Astrocyte (in vitro differentiated cells and primary cell): ENCODE measurements at places on chromosomes 3 and 15. TPM values are rescaled to one million over a fixed set of nuclear protein-coding genes. Genes with fewer than 3 reads are reported as not detected.

- peak overlapping the region; percentile 98 for H3K4me3 ChIP-seq
- peak; percentile 13 for DNase-seq
- H3K4me1 ChIP-seq, result peaks cover 12% of the 10 kb centered on the region
Measured at GRCh38 chr3:15601046-15601398, 347 bp downstream of the HACL1 start.

Gene FBXL22
- total RNA-seq, result 0.34 and 0.43 TPM in 2 replicates

DNA sequence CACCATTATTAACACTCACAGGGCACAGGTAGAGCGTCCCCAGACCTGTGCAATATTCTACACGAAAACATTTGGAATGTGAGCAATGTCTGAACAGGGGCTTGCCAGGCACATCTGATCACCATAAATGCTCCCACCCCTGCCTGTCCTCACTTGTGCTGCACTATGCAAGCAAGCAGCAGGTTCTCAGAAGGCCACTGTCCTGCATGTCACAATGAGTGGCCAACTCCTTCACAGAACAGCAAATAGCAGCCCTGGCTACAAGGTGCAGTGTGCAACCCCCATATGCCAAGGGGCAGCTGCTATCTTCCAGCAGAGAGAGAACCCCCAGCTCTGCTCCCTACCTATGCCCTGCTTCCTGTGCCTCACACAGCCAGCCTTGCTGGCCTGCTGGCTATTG lies 32.6 kb downstream of the SEC22C start:
- no peaks in the 10 kb centered on the region for H3K4me1 ChIP-seq
- no peak overlapping the region for H3K27ac ChIP-seq
- H3K4me3 ChIP-seq, result no peak overlapping the region
- H3K27me3 ChIP-seq, result no peaks in the 10 kb centered on the region
- DNase-seq, result no peak
- peaks cover 21% of the 10 kb centered on the region for H3K36me3 ChIP-seq

DNA sequence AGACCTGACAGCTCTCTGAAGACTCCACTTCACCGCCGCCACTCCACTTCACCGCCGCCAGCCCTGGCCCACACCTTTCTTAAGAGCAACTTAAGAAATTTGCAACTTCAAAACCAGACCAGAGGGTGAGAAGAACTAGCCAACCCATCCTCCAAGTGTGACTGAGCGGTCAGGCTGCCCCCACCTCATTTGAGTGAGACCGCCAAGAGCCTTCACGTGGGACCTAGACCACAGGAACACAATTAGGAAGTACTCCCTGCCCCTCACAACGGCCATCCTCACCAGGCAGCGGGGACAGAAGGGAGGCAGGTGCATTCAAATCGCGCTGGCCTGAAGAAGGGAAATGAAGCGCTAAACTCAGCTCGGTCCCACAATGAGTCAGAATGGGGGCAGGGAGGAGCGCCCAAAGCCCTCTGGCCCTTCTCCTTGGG lies 156.8 kb upstream of the BCL6 start:
- H3K27ac ChIP-seq, result no peak overlapping the region
- H3K36me3 ChIP-seq, result no peaks in the 10 kb centered on the region
- peaks cover 3% of the 10 kb centered on the region for H3K27me3 ChIP-seq
- no peaks in the 10 kb centered on the region for H3K4me1 ChIP-seq
- DNase-seq, result no peak
- no peak overlapping the region for H3K4me3 ChIP-seq

DNA sequence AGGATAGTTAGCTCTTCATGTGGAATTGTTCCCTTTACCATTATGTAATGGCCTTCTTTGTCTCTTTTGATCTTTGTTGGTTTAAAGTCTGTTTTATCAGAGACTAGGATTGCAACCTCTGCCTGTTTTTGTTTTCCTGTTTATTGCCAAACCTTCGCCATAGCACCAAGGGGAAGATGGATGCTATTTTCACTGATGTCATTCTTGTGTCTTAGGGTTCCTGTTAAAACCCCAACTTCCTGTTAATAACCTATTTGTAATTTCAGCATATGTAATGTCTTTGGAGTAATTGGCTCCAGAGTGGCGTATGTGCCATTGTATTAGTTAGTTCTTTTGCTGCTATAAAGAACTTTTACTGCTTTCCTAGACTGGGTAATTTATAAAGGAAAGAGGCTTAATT lies 10.8 kb downstream of the SAMMSON start:
- no peaks in the 10 kb centered on the region for H3K27me3 ChIP-seq
- no peaks in the 10 kb centered on the region for H3K36me3 ChIP-seq
- no peak for DNase-seq
- no peaks in the 10 kb centered on the region for H3K4me1 ChIP-seq
- no peak overlapping the region for H3K27ac ChIP-seq
- no peak overlapping the region for H3K4me3 ChIP-seq

DNA sequence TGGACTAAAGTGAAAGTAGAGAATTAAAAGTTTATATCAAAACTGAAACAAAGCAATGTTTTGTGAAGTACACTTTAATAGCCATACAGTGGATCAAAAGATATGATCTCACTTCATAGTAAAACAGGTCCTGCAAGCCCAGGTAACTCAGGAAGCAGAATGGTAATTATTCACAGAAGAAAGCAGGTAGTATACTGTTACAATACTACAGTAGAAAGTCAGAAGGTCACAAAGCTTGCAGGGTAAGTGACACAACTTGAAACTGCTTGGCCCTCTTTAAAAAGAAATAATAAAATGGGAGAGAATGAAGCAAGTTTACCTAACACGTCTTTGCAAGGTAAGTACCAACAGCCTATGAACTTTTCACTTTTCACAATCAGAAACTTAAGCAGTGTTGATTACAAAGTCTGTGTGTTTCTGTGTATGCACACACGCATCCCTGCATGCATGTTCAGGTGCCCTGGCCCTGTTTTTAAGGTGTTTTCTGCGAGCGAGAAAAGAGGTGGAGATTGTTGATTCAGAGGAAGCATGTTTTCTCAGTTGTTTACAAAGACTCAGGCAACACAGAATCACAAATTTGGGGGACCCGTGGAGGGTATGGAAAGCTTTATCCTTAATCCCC lies at the start of gene NAALADL2:
Gene NAALADL2 (plus strand): TSS at position 221 of the 622 bp plus-strand sequence.
- DNase-seq, result no peak
- H3K27me3 ChIP-seq, result no peaks in the 10 kb centered on the region
- no peak within 1 kb of the TSS for H3K27ac ChIP-seq
- no peaks in the 10 kb centered on the region for H3K36me3 ChIP-seq
- H3K4me1 ChIP-seq, result no peaks in the 10 kb centered on the region
- H3K4me3 ChIP-seq, result no peak within 1 kb of the TSS

Gene GHRL
- total RNA-seq, result not detected in 2 replicates
